EL (cell line): ENCODE measurements at places on chromosomes 4 and X.
A peak's percentile ranks its signal among the peaks of the same experiment; 100 is the strongest.

- no peak for DNase-seq
Measured at GRCh38 chr4:1964443-1964842, 44.3 kb downstream of the NELFA start.

DNA sequence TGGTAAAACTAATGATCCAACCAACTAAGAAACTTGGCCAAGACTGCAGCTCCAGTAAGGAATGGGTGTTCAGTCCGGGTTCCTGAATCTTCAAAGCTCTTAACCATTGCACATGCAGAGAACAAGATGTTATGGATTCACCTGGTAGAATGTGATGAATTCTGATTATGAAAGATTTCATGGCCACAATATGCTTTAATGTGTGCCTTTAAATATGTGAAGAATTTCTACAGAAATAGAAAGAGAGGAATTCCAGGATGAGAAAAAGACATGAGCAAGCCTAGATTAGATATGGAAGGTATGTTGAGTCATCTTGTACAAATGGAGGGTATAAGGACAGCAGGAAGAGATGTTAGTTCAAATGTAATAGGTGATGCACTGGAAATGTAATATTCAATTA is 472.2 kb upstream of the TENM3 start:
- no peak for DNase-seq

GRCh38 chrX:110750526-110751189 is 45.0 kb downstream of the CHRDL1 start:
- DNase-seq, result no peak

DNA sequence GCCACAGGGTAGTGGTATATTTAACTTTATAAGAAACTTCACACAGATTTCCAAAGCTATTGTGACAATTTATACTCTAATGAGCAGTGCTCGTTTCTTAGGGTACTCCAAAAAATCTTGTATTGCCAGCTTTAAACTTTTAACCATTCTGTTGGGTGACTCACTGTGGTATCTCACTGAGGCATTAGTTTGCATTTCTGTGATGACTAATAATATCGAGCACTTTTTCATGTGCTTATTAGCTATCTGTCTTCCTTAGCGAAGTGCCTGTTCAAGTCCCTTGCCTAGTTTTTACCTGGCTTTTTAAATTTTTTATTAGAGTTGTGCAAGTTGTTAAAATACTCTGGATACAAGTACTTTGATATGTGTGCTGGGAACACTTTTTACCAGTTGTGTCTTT is 5.5 kb downstream of the PNMA3 start:
- DNase-seq, result peak; percentile 54

DNA sequence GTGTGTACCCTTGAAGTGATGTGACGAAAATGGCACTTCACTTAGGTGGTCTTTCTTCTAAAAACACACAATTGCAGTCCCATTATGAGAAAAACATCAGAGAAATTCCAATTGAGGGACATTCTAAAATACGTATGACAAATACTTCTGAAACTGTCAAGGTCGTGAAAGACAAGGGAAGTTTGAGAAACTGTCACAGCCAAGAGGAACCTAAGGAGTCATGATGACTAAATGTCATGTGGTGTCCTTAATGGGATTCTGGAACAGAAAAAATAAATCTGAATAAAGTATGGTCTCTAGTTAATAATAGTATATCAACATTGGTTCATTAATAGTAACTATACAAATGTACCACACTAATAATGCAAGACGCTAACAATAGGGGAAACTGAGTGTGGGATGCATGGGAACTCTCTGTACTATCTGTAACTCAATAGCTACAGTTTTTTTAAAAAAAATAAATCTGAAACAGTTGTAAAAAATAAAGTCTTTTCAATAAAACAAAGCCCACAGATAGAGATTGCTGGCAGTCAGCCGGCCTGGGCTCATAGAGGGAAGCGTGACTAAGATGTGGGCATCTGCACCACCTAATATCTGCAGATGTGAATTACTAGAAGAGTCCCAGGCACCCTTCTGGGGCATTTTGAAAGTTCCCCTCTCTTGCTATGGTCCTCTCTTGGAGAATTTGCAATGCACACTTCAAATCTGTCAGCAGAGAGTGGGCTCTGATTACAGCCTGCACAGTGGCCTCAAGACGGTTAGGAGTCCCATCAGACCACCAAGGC is 47.6 kb downstream of the MID1IP1 start:
- DNase-seq, result no peak

DNA sequence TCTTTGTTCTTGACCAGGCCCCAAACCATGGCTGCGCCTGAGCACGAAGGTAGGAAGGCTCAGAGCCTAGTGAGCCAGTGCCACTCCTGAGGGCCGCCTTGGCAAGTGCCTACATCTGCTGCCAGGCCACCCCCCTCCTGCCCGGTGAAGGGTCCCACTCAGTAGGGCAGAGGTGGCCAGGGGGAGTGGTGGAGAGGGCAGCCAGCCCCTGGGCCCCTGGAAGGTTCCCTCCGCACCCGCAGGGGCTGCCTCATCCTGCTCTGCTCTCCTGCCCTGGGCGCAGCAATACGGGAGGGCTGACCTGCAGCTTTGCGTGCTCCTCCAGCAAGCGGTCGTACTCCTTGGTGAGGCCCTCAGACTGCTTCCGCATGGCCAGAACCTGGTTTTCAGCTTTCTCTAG is 14.0 kb downstream of the SLC6A8 start:
- no peak for DNase-seq

DNA sequence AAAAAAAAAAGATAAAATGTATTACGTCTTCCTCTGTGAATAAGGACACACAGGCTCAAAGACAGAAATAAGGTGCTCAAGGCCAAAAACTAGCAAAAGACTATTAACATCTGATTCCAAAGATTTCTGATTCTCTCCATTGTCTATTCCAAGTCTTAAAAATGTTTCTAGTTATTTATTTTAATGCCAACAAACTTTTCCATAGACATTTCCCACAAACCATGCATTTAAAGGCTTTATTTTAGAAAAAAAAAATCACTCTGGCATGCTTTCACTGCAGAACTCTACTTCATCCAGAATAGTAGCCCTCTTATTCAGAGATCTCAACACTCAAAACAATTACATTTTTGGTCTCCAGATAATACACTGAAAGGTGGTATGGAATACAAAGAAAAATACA is 545.0 kb upstream of the TENM3 start:
- no peak for DNase-seq

DNA sequence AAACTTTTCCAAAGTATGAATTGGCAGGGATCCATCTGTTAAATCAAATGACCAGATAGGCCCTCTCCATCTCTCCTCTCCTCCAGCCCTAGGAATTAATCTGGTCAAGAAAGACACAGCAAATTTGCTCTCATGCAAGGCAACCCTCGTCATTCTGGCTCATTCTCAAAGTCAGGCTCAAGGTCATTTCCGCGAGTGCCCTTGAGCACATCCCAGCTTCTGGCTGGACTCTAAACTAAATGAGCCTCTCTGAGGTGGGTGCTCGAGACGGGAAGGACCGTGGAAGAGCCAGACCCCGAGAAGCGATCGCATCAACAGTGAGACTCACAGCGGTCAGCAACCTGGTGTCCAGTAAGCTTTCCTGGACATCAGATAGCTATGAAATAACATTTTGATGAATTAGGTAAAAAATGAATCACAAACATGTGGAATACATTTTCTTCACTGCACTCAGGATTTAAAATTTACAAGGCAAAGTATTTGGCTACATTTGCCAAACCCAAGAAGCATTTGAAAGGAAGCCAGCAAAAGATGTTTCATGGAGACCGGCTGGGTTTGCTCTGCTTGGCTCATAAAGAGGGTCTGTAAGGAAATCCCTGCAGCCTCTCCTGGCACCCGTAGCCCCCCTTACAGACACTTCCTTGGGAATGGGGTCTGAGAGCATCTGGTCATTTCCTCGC is 121.0 kb downstream of the ENPP6 start:
- DNase-seq, result no peak

GRCh38 chrX:17040711-17041110 is 94.3 kb downstream of the REPS2 start:
- DNase-seq, result no peak

GRCh38 chr4:105108971-105109370 is 37.7 kb upstream of the TET2 start:
- no peak for DNase-seq

GRCh38 chrX:21955403-21956189 is 15.1 kb downstream of the SMS start:
- no peak for DNase-seq

DNA sequence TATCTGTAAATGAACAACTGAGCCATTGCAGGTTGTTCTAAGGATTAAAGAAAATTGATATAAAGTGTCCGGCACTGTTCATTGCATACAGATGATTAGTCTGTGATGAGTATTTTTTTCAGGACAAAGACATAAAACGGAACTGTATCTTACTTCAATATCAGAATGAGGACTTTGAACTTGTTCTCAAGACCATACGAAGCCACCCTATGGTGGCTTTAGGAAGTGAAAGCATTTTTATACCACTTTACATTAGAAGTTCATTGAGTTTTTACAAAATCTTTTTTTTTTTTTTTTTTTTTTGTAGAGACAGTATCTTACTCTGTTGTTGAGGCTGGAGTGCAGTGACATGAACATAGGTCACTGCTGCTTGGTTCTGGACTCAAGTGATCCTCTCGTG is 45.2 kb upstream of the TRIM2 start:
- no peak for DNase-seq
